Activated T-helper 9 cell treated with anti-CD3 and anti-CD28 coated beads, Interleukin-2, amount 50 U/mL, for 16 hours (primary cell): ENCODE measurements at places on chromosomes 7 and 10.

GRCh38 chr10:48900371-48900801, 39.3 kb downstream of the LRRC18 start:
- DNase-seq, result no peak

GRCh38 chr7:2301511-2301863, 12.8 kb downstream of the SNX8 start:
- no peak for DNase-seq

DNA sequence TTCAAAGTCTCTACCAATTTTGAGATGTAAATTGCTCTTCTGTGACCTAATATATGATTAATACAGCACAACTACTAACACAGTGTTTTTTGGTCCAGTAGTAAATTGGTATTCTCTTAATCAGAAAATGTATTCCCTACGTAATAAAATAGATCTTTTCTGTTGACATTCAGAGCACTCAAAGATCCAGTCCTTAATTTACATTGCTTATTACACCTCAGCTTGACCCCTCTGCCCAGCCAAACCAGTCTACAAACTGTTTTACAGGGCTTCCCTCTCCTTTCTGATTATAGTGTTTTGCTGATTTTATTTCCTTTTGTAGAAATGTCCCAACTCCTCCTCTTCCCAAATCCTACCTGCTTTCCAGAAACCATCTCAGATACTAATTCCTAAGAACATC, 293.4 kb downstream of the PRKG1 start:
- DNase-seq, result no peak

GRCh38 chr7:40880581-40880980, 745.8 kb downstream of the SUGCT start:
- DNase-seq, result no peak

GRCh38 chr10:11141571-11142091, 124.0 kb downstream of the CELF2 start:
- DNase-seq, result no peak

- DNase-seq, result no peak
Measured at GRCh38 chr10:29323367-29323766, 34.5 kb downstream of the LYZL1 start.

DNA sequence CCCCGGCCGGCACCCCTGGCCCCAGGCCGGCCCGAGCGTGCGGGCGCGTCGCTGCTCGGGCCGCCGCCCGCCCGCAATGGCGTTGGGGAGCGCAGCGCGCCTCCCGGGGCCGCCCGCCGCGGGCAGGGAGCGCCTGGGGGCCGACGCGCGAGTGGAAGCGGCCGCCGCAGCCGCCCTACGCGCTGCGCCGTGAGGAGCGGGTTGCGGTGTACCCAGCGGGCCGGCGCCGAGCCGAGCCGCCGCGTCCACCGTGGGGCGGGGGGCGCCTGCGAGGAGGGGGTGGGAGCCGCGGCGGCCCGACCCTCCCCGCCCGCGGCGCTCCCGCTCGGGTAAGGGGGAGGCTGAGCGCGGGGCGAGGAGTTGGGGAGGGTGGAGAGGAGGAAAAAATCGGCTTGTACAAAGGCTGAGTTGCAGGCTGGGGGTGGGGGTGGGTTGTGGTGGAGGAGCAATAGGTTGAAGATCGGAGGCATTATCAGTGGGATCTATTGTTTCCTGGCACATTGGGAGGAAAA, 473 bp downstream of the PPP1R9A start:
- no peak for DNase-seq

GRCh38 chr7:147997636-147998035, 592.9 kb upstream of the C7orf33 start:
- DNase-seq, result no peak
